ENCODE measurements at places on chromosomes 12 and 14.

GRCh38 chr12:129190827-129191226 is 337.5 kb downstream of the GLT1D1 start:
- DNase-seq = no peak

- no peak for DNase-seq
Measured at GRCh38 chr12:128326406-128326805, 59.4 kb downstream of the TMEM132C start.

DNA sequence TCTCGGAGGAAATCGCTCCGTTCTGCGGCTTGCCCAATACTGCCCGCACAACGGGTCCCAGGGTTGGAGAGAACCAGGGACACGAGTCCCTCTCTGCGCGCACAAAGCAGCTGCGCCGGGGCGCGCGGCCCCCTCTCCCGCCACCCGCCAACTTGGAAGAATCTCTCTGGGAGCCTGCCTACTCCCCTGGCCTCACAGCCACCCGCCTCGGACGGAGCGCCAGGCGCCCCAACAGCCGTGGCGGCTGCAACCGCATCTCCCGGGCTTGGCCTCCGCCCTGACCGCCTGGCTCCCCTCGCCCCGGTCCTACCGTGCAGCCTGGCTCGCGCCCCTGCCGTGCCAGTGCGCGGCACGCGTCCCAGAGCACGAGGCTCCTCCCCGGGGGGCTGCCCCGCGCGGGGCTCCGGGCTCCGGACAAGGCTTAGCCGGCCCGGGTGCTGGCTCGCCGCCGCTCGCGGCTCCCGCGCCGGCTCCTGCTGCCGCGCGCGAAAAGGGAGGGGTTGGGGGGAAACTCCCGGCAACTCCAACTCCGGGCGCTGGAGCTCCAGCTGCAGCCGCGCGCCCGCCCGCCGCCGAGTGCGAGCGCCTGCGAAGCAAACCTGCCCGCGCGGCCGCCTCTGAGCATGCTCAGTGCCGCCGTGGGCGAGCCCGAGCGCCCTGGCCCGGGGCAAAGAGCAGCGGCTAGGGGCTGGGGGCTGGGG is at the start of gene STXBP6:
TSS of gene STXBP6 (minus strand) at position 580 of the 701 bp plus-strand sequence. CDS start 75,329 bp downstream, outside the sequence.
- DNase-seq = peak; percentile 22

DNA sequence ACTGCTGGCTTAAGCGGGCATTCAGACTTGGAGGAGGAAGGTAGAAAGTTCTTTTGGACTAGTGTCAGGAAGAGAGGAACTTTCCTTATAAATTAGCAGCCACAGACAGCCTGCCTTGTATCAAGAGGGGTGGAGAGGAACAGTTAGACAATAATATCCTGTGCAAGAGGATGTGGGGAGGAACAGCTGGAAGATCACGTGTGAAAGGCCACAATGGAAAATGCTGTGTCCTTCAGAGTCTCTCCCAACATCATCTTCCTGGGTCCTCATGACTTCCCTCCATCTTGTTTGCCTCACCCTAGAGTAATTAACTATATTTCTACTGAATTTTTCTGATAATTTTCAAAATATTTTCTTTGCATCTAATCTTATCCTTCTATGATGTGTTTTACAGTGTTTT is 117.4 kb downstream of the MGAT4C start:
- DNase-seq = no peak

DNA sequence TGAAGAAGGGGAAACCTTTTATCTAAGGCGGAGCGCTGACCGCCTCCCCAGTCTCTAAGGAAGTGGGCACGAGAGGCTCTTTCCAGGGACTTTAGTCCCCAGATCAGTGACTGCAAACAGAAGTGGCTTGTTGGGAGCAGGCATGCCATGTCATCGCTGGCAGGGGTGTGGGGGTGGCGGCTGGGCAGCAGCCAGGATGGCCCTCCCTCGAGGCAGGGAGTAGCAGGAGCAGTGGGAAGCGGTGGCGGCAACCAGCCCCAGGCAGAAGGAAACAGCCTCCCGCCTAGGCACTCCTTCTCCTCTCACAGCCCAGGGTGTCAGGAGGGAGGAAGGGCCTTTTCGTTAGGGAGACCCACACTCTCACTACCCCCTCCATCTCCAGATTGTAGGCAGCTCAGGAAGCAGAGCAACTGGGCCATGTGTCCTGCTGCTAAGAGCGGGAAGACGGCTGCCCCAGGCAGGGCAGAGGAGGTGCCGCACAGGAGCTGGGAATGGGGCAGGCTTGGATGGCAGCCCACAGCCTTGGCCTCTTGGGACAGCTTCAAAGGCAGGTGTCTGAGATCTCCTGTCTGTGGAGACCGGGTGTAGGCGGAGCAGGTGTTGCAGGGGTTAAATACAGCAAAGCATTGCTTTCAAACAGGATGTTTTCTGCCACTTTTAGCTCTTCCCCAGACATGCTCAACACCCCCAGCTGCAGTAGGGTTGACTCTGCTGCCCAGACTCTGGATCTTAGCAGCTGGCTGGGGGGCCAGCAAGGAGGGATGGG is 21.8 kb downstream of the VDR start:
- DNase-seq = peak; percentile 46

- peak; percentile 66 for DNase-seq
Measured at GRCh38 chr12:28222081-28222700, 31.9 kb downstream of the CCDC91 start.
